ENCODE measurements at places on chromosomes 2 and 18.
A peak's percentile ranks its signal among the peaks of the same experiment; 100 is the strongest.

DNA sequence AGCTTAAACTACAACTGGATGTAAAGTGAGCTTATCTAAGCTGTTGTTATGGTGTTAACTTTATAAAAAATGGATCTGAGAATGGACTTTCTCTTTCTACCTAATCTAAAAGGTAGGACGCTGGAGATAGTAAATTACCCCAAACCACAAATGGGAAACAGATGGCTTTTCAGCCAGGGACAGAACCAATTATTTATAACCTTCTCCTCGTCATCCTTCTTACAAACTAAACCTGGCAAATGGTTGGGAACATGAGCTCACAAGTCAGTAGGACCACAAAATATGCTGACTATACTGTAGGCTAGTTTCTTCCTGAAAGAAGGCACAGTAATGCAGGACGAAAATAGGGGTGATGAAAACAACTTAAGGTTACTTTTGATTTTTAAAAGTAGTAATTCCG, 32.7 kb upstream of the ZDBF2 start:
- DNase-seq, result no peak

DNA sequence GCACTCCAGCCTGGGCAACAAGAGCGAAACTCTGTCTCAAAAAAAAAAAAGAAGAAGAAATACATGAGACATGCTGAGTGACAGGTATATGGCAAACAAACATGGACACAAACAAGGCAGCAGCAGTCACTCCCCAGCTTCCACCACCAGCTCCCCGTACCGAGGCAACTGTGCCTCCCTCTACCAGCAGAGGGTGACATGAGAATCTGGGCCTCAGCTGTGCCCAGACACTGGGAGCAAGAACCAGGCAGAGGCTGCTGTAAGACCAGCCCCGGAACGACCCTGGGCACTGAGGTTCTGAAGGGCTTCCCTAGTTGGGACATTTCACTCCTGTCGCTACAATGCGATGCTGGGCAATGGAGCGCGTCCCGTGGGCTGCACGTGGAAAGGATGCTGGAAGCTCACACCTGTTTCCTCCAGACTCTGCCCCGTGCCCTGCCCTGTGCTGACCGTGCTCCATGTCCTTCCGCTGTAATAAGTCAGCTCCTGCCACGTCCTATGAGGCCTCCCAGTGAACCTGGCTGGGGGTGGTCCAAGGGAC, 37.1 kb downstream of the BOK start:
- DNase-seq, result no peak

DNA sequence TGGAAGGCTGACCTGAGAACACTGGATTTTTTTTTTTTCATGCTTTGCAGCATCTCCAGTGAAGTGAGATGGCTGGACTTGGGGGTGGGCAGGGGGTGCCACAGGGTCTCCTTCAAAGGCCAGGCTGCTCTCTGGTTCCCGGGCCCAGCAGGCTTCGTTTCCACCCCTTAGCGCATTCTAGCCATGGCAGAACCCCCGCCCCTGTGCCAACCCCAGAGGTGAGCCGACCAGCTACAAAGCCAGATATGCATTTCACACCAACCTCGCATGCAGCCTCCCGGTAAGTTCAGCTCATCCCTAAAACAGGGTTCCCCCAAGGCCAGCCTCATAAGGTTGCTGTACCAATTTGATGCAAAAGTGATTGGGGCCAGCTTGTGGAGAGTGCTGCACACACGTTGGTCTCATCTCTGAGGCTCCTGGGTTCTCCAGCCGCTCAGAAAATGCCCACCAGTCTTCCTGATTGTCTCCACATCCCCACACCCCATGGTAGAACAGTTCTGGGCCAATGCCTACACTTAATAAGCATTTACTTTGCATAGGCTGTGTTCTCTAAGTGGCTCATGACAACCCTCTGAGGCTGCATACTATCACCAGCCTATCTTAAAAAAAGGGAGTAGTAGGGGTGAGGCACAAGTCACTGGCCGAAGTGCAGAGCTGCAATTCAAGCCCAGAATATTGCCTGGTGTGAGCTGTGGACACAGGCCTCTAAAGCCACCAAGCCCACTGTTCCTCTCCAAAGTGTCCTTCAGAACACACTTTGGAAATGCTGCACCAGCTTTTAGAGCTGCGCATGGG, 23.3 kb downstream of the SMAD7 start:
- no peak for DNase-seq

DNA sequence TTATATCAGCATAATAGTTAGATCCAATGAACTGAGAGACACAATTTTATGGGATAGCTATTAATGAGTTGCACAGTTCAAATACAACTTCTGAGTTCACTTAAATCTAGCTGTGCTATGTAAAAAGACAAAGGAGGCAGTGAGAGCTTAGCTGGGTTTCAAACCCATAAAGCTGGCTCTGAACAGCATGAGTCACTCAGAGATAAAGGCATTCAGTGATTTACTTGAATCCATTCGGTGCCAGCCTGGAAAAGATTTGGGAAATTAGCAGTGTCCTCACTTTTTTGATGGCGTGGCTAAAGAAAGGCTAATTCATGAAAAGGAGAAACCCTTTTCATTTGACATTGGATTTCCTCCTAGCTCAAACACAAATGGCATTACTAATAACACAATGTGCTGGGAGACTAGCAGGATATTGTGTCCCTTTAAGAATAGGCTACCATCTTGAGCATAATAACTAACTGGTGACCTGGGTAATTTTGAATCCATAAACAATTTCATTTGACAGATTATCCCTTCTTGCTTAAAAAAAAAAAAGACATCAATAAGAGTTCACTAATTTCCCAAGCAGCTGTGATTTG, 98.4 kb upstream of the NEUROD1 start:
- no peak for DNase-seq

DNA sequence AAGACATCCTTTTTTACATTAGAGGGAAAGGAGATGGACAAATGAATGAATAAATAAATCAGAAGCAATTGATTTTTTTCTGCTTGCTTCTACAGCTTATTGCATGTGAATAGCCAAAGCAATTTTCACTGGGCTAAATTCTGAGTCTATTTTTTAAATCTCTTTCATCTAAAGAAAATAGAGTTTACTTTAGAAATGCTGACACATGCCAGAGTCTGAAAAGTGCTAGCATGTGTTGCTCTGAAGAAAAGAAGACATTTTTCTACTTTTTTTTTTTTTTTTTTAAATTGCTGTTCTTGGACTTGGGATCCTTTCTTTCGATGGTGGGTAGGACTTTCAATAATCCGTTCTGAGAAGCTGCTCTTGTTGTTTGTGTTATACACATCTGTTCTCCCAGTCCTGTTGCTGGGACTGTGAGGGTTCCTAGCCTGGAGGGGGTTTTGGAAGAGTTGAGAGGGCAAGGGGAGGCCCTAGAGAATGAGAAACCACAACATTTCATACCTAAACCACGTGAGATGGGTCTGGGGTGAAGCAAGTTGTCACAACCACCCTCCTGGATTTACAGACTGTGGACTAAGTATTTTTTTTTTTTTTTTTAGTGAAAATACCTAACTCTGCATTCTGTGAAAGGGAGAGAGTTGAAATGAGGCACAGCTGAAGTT, 193.5 kb downstream of the PRKCE start:
- no peak for DNase-seq

- no peak for DNase-seq
These were observed 58.6 kb upstream of the SLC25A52 start for GRCh38 chr18:31819106-31819924.

- no peak for DNase-seq
These were observed 791 bp upstream of the CYRIA start for GRCh38 chr2:16666449-16666801.

GRCh38 chr18:37385846-37386778, 179.5 kb downstream of the CELF4 start:
- DNase-seq, result no peak

DNA sequence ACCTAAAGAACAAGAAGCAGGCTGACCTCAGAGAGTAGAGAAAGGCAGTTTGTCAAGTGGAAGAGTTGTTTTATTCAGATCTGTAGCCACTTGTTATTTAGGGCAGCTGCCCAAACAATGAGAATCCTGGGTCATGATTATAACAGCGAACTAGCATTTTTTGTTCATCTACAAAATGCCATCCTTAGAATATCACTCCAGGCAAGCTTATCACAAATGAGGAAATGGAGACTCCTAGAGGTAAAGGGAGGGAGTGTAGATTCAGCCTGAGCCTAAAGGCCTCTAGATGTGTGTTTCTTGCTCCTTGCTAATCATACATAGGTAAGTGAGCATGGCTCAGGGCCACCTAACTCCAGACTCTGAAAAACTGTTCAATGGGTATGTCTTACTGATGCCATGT, 126.1 kb downstream of the HNMT start:
- DNase-seq, result peak; percentile 5

- no peak for DNase-seq
These were observed 249.9 kb downstream of the PARD3B start for GRCh38 chr2:204795156-204795555.

DNA sequence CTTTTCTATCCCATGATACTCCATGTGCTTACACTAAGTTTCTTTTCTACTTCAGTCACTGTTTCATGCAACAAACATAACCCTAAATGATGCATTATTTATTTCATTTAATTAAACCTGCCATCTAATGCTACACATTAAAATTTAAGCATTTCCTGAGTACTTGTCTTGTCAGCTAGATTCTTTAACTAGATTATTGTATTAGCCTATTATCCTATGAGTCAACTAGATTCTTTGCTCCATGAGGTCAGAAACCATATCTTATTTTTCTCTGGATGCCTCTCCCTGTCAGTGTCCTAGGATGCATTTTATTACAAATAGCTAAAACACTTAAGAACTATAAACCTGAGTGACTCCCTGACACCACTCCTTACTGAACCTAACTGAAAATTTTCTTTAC, 652.4 kb downstream of the SLC4A3 start:
- DNase-seq, result no peak

- DNase-seq, result no peak
These were observed 558.8 kb upstream of the CDH2 start for GRCh38 chr18:28735731-28736130.

GRCh38 chr2:233982421-233983121, 65.4 kb downstream of the TRPM8 start:
- DNase-seq, result no peak

GRCh38 chr2:6822406-6822805, 43.3 kb downstream of the CMPK2 start:
- DNase-seq, result no peak

DNA sequence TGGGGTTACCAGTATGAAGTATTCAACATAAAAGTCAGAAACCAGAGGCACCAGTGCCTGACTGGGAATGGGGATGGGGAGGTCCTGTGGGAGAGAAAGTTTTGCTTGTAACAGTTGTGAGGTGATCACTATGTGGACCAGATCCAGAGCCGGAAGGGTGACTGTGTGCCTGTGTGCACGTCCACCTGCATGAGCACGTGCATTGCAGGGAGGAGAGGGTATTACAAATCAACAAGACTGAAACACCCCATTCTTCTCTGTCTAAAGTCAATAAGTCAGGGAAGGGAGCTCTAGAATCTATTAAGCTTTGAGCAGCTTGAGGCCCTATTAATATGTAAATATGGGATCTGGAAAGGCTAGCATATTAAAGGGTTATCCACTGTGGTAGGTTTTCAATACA, 241.0 kb upstream of the ACVR2A start:
- DNase-seq, result no peak
